NCI-H187 (cell line): ENCODE measurements at places on chromosomes 12 and 14.

GRCh38 chr12:76143343-76144244 is 59.1 kb upstream of the NAP1L1 start:
- no peak for DNase-seq

DNA sequence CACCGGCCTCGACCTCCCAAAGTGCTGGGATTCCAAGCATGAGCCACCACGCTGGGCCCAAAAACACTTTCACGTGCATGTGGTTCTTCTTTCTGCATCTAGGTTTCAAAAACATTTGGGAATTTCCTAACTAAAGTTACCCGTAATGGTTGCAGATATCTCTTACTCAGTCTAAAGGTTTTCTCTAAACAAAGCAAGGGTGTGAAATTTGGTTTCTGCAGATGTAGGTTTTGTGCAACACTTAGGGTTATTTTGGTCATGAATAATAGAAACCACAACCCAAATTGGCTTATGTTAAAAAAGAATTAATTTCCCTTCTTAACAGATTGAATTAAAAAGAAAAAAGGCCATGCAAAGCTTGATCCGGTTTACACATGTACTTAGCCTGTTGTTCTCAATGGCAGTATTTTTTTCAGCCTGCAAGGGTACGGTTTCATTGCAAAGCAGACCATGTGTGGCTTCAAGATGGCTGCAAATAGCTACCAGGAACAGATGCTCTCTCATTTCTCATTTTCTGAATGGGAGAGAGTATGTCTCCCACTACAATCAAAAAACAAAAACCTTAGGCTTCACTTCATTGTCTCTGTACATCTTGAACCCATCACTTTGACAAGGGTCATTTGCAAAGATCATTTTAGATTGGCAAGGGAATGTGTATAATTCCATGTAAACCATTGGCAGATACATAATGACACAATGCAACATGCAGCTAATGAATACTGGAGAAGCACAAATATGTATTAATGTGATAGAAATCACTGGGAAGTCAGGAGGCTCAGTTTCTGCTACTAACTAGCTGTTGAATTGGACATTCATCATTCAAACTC is 491.2 kb upstream of the FLRT2 start:
- DNase-seq: no peak

DNA sequence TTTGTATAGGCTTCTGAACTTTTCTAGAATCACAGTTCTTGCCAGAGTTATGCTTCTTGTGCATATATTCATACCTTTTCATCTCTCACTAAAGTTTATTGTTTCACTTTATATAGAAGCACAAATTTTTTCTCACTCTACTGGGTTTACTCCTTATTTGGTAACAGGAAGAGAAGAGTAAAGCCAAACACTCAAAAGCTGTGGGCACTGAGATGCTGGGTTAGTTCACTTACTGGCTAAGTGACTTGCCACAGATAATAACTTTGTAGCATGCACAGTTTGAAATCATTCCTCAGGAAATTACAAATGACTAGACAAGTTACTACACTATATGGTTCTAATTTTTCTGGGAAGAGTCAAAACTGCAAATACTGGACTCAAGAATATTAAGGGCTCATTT is 7.8 kb downstream of the HIGD1C start:
- DNase-seq: no peak

DNA sequence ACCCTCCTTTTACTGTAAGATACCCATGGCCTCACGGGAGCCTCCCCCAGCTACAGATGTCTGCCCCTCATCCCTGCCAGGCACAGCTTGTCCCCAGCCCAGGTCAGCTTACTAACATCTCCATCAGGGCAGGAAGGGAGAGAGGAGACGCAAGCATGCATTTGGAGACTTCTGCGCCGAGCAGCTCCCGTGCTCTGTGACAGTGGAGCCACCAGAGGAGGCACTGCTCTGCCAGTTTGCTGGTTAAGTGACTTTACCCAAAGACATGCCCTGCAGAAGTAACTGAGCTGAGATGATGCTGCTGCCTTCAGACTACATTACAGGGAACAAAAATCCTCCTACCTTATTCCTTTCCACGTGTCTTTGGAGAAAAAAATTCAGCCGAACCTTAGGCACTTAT is 133.4 kb downstream of the ESRRB start:
- no peak for DNase-seq
